ENCODE measurements at places on chromosomes 5 and 9.

GRCh38 chr5:7676455-7676854 is 174.5 kb downstream of the CFAP90 start:
- DNase-seq = no peak

DNA sequence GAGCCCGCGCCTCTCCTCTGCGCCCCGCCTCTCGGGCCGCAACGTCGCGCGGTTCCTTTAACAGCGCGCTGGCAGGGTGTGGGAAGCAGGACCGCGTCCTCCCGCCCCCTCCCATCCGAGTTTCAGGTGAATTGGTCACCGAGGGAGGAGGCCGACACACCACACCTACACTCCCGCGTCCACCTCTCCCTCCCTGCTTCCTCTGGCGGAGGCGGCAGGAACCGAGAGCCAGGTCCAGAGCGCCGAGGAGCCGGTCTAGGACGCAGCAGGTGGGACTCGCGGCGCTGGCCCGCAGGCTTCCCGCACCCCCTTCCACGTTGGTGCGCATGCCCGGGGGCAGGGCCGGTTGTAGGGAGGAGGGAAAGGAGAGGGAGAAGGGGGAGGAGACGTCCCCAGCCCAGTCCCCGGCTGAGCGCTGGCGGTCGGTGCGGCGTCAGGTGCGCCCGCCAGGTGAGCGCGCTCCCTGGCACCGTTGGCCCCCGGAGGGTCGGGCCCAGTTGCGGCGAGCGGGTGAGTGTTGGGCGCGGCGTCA is at the start of gene OCLN:
Gene OCLN (plus strand): TSS at position 400 of the 532 bp plus-strand sequence. CDS start 11,455 bp downstream, outside the sequence.
- peak; percentile 85 for DNase-seq

GRCh38 chr5:178431063-178431781 is 159.0 kb downstream of the COL23A1 start:
- DNase-seq = no peak

GRCh38 chr5:4625206-4625896 is 514.8 kb upstream of the ADAMTS16 start:
- no peak for DNase-seq

DNA sequence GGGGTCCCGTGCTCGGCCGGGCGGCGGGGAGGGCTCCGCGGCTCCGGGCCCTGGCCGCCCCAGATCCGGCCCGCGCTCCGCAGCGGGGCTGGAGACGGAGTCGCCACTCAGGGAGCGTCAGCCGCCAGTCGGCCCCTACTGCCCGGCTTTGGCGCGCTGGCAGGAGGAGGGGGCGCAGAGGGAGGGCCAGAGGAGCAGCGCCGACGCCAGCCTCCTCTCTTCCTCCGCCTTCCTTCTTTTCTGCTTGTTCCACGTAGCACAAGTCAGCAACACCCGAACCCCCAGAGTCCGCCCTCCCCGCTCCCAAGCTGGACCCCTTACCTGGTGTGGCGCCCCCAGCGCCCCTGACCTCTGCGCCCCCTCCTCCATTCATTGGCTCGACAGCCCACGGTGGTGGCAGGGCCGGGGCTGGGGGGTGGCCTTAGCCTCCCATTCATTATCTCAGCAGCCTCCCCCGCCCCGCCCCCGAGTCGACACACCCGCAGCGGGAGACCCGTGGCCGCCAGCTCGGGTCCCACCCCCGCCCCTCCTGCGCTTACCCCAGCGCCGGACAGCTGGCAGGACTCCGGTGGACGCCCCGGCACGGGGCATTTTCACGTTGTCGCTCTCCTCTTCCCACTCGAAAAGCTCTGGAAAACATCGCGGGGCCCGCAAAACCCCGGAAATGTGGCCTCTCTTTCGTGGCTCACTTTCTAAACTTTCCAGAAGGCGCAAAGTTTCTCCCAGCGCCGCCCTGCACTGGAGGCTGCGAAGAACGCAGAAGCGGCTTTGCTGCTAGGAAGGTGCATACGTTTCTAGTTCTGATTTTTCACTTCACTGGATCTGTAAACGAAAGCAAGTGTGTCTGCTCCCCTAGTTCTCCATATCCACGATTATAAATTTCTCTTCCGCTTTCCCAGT is at the start of gene LPAR1:
Gene LPAR1 (minus strand): TSS at position 140 of the 900 bp plus-strand sequence. CDS start 66,353 bp downstream, outside the sequence.
- DNase-seq = peak; percentile 84

- DNase-seq = no peak
Observed at GRCh38 chr5:80884086-80884813, 75.9 kb upstream of the RASGRF2 start.

DNA sequence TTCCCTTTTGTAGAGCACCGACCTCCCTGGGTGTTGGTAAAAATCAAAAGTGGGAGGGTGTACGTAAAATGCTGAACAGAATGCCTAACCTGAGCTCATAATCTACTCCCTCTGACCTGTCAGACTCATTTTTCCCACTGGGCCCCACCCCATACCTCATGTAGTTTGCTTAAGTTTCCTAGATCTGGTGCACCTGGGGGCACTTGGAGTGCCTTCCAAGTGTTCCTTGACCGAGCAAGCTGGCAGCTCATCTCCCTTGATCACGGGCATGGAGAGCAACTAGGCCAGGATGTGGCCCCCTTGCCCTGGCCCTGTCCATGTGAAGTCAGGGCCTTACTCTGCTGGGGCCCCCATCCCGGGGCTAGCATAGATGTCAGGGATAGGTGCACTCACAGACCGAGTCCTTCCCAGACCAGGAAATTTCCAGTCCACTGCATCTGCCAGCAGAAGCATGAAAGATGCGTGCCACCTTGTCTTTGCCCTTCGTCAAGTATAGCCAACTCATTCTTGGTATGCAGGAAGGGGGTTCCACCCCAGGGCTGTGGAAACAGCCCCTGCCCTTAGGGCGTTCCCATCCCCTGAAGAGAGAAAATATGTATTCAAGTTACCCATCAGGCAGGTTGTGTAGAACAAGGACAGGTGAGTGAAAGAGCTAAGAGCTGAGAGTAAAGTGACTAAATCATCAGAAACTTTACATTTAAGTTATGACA is 41.9 kb downstream of the SLC22A5 start:
- no peak for DNase-seq

- DNase-seq = no peak
Observed at GRCh38 chr9:87716141-87716540, 9.8 kb upstream of the CTSL start.

DNA sequence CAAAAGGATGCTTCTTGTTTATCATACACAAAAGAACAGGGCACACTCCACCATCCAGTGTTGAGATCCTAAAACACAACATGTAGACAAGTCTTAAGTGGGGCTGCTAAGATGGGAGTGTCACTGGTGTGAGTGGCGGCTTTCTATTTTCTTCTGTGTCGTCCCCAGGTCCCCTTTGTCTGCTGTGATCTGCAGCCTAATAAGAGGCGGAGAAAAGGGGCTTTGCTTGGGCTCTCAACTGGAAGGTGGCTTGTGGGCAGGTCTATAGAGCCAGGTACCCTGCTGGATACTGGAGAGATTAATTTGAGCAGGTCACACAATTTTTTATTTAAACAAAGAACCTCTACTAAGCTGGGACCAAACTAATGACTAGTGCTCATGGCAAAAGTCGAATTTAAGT is 126.1 kb upstream of the SAP30L start:
- no peak for DNase-seq

DNA sequence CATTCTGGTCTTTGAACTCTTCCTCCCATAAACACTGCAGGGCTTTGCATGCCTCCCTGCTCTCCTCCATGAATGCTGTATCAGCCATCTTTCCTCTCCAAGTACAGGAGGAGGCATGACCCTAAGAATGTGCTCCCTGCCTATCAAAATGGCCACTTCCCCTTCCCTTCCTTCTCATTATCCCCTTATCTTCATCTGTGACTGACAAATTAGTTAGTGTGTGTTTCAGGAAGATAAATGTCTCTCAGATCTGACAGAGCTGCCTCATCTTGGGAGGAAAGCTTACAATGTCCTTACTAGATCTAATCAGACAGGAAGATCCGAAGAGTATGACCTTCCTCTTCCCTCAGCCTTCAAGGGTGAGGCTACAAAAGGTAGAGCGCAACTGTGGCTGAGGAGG is 46.2 kb downstream of the TLR4 start:
- DNase-seq = no peak

DNA sequence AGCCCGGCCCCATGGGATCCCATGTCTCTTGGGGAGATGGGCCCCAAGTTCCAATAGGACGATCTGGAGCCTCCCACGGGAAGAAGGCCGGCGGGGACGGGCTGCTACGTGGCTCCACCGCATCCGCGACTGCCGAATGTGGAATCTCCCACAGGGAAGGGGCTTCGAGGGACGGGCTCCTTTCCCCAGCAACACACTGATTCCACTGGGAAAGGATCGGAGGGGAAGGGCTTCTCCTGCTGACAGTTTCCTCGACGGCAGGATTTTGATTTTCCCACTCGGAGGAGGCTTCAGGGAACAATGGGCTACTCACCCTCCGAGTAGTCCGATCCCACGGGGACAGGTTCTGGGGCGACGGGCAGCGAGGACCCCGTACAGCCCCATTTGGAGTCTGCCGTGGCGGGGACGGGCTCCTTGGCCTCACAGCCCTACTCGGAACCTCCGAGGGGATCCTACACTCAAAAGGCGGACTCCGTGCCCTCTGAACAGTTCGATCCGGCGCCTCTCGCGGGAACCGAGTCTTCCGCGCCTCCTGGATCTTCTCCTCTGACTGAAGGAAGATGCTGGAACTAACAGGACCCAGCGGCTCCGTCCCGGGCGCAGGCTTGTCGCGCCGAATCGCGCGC is 1.3 kb downstream of the PROB1 start:
- DNase-seq = peak; percentile 49

- no peak for DNase-seq
Observed at GRCh38 chr5:178123966-178124925, 6.6 kb upstream of the RMND5B start.

DNA sequence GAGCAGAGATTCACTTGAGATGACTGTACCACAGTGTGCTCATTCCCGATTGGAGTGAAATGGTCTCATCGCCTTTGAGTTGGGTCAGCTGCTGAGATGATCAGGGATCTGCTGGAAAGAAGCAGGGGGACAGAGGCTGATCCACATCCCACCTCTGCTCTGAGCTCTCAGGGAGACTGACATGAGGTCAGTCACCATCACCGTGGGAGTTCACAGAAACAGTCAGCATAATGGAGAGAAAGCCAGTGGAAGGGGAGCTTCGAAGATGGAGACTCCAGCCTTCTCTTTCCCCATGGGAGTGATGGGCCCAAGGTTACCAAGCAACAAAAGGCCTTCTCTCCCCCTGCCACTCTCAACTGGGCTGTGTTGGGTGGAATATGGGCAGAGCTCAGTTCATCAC is 276.4 kb downstream of the CDK5RAP2 start:
- no peak for DNase-seq

GRCh38 chr9:130751631-130752355 is 58.2 kb downstream of the EXOSC2 start:
- no peak for DNase-seq

DNA sequence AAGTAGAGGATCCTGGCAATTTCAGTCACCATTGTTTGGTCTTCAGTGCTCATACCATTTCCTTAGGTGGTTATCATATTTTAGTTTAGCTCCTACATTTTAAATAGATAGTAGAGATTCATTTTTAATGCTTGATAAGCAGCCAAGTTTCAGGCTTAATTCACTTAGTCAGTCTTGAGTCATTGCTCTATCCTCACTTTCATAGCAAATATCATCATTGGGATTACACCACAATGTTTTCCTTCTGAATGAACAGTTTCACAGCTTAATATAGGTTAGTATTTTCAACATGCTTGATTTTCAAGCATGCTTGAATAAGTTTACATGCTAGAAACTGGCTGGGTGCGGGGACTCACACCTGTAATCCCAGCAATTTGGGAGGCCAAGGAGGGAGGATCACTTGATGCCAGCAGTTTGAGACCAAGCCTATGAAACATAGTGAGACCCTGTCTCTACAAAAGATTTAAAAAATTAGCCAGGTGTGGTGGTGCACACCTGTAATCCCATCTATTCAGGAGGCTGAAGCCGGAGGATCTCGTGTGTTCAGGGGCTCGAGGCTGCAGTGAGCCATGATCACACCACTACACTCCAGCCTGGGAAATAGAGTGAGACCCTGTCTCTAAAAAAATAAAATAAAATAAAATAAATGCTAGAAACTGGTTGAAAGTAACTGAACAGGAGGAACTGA is 339.9 kb downstream of the ADGRV1 start:
- DNase-seq = no peak

DNA sequence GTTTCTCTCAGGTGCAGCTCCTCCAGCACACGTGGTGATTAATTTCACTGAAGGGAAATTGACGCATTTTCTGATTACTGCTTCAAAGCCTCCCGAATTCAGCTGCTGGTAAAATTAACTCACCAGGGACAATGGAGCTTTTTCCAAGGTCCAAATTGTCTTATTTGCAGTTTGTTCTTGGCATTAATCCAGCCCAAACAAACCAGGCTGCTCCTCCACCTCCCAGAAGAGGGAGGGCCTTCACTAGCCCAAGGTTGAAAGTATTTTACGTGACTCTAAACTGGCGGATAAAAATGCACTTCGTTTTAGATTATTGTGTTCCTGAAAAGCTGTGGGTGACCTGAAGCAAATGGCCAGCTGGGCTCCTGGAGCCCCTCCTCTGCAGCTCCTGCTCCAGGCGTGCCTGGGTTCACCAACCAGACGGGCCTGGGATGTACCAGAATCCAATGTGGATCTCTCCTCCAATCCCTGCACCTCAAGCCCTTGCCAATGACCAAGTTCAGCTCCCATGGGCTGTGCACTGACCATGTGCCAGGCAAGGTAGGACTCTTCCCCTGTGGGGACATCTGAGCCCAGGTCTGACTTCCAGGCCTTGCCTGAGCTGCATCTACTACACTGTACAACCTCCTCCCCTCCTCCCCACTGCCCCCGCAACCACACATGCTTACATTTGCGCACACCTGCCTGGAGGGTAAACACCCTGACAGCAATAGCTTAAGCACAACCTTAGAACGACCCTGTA is 193.4 kb downstream of the CDK5RAP2 start:
- peak; percentile 48 for DNase-seq

GRCh38 chr5:122755783-122756182 is 19.1 kb upstream of the SNX2 start:
- no peak for DNase-seq

GRCh38 chr9:103700195-103700962 is 393.7 kb upstream of the SMC2 start:
- no peak for DNase-seq

- no peak for DNase-seq
Observed at GRCh38 chr5:172407822-172408221, 46.5 kb downstream of the SH3PXD2B start.

DNA sequence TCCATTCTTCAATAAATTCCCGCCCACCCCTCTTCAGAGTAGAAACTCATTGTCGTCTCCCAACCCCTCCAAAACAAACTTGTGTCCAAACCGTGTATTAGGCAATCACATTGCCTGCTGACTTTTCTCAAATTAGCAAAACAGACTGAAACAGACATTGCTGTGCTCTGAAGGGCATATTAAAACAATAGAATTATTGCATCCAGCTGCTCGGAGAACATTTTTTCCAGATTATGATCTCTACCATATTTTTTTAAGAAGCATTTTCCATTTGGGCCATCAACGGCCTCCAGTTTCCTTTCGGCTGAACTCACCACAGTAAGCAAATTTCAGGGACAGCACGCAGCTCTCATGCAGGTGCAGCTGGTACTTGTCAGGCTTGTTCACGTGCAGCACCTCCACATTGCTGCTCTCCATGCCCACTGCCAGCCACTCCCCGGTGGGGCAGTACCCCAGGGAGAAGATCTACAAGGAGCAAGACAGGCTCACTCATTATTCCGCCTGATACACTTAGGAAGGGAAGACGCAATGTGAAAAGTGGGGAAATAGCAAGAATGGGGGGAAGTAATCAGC is 104.1 kb downstream of the TLE1 start:
- no peak for DNase-seq

GRCh38 chr5:175693741-175694140 is 35.9 kb downstream of the HRH2 start:
- DNase-seq = no peak

Data from SK-N-SH (cell line).